Myocyte (in vitro differentiated cells): ENCODE measurements at places on chromosomes 7 and 10.

- no peak for DNase-seq
These were observed 99.6 kb upstream of the PAX2 start for GRCh38 chr10:100645613-100646392.

DNA sequence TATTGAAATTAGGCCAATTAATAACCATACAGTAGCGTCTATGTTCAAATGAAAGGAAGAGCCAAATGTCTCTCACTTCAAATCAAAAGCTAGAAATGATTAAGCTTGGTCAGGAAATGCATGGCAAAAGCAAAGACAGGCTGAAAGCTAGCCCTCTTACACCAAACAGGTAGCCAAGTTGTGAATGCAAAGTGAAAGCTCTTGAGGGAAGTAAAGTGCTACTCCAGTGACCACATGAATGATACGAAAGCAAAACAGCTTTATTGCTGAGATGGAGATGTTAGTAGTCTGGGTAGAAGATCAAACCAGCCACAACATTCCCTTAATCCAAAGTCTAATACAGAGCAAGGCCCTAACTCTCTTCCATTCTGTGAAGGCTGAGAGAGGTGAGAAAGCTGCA, 123.8 kb downstream of the TEX36 start:
- no peak for DNase-seq

GRCh38 chr7:46432708-46433107, 511.6 kb upstream of the IGFBP3 start:
- DNase-seq: no peak

GRCh38 chr10:113216102-113216501, 266.1 kb downstream of the TCF7L2 start:
- no peak for DNase-seq

DNA sequence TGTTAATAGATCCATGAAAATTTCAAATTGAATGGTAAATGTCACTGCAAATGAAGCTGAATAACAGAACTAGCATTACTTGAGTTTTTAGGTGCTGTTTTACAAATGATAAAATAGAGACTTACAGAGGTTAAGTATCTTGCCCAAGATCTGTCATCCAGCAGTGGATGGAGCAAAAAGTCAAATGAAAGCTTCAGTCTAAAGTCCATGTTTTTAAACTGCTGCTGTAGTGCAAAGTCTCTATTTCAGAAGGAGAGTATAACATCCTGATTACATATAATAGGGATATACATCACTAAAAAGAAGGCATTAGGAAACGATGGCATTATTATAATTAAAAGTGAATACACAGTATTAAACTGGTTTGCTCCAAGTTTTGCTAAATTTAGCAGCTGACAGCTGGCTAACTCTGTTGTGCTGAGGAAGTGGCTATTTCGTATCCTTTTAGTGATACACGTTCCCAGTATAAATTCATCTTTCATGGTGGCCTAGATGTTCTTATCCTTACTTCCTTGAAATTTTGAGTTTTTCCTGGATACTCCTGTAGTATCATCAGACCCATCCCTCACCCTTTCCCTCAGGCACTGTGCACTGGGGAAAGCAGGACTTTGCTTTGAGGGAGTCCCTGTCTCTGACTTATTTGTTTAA, 603.2 kb downstream of the MAGI2 start:
- DNase-seq: peak; percentile 63

DNA sequence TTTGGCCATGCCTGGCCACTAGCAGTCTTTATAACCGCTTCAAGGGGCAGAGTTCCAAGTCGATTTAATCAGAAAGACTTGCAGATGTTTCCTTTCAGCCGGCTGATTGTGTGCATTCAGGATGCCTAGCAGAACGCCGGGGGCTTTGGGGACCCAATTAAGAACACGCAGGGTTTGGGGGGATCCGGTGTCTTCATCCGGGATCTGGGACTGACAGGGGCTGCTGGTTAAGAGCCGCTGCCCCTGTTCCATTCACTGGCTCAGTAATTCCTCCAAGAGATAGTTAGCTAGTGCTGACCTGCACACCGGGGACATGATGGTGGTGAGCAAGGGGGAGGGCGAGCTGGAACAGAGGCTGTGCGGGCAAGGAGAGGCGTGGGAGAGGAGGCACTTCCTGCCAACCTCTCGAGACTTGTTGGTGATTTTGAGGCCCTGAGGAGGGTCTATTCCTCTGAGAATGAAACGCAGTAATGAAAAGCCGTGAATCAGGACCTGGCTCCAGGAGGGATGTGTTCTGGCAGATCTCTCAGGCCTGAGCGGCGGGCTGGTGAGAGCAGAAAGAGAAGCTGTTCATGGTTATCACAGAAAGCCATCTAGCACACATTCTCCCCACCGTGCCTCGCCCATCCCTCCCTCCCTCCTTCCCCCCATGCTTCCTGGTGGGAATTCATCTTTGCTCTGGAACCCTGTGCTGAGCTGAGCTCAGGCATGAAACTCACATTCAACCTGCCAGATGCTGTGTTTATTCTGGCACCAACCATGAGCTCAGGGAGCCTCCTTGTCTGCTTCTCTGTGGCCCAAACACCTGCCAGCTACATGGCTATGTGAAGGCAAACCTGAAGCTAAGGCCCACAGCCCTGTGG, 152.0 kb downstream of the CCDC3 start:
- no peak for DNase-seq

DNA sequence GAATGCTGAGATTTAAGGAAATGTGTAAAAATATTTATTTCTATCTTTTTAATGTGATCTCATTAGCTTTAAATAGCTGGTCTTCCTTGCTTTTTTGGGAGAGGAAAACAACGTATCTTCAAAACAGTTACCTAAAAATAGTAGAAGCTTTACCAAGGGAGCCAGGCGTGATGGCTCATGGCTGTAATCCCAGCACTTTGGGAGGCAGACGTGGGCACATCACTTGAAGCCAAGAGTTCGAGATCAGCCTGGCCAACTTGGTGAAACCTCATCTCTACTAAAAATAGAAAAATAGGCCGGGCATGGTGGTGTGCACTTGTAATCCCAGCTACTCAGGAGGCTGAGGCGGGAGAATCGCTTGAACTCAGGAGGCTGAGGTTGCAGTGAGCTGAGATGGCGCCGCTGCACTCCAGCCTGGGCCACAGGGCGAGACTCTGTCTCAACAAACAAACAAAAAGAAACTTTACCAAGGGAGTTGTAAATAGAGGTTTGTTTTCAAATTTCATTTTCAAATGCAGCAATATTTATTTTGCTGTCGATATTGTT, 48.4 kb upstream of the ITGB1 start:
- DNase-seq: peak; percentile 57

DNA sequence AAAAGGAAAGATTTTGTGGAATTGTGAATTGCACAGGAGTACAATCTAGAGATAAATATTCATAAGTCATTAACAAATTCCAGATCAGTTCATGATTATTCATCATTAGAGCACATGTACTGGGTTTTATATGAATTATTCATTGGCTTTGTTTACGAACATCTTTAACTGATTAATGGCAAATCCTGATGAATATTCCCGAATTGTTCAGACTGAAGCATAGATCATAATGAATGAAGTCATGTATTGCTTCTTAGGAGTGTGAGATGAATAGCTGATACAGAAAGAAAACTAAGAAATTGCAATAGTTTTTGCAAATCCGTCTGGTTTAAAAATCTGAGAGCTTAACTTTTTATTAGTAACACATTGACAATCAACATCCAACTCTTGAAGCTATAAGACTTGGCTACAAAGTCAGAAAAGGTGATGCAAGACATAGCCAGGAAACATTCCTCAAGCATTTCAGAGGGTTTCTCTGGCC, 183.6 kb upstream of the DGKB start:
- no peak for DNase-seq

DNA sequence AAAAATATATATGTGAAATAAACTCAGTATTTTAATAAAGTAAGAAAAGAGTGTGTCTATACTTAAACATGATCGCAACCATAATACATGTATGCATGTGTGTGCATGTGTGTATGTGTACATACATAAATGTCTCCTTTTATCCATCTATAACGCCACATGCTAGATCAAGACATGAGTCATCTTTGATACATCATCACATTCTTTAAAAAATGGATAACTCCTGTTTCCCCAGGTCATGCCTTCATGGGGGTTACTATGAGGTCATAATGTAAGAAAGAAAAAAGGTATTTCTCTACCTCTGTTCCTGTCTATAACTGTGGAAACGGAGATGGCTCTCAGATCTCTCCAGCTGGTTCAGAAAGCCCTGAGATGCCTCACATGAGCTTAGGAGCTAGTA, 41.2 kb downstream of the LSMEM1 start:
- DNase-seq: no peak

DNA sequence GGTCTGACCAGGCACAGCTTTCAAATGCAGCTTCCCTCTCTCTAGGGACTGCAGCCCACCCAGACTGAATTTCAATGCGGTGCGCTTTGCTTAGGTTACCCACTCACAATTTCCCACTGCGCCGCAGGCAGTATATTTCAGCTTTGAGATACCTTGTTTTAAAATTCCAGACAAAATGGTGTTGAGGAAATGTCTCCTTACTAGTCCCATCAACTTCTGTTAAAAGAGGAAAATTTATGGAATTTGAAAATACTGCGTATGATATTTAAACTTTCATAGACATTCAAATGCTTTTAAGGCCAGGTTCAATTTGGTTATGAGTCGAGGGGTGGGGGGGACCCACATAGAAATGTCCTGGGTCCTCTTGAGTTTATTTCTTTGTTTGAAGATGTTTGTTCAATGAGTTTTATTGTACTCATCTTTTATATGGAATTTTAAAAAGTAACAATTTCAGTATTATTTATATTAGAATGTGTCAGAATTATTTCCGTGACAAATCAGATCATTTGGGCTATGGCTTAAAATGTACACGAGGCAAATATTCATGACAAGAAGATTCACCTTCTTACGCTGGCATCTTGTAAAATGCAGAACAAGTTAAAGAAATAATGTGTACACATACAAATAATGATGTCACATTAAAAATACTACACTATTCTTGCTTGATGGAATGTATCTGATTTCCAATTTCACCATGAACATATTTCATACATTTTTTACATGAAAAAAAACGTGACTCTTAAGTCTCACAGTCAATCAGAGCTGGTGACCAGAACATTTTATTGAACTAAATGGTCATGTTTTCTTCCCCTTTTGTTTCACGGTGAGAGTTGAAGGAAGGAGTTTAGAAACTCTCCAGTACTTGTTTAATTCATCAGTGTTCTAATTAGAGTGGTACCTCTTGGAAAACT, 1.3 kb downstream of the IKZF1 start:
- DNase-seq: no peak

DNA sequence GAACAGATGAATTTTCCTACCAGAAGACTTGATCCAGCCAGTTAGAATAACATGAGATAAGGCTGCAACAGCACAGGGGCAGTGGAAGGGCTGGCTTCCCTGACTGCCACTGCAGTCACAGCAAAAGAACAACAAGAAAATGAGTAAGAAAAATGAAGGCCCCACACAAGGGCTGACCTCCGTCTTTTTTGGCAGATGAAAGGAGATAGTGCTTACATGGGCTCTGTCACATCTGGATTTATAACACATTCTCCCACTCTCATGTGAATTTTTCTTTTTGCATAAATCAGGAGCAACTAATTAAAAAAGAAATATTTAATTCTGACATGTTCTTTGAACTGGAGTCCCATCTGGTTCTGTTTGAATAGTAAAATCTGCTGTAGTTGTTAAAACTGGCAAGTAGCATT, 99.6 kb downstream of the NRP1 start:
- no peak for DNase-seq

DNA sequence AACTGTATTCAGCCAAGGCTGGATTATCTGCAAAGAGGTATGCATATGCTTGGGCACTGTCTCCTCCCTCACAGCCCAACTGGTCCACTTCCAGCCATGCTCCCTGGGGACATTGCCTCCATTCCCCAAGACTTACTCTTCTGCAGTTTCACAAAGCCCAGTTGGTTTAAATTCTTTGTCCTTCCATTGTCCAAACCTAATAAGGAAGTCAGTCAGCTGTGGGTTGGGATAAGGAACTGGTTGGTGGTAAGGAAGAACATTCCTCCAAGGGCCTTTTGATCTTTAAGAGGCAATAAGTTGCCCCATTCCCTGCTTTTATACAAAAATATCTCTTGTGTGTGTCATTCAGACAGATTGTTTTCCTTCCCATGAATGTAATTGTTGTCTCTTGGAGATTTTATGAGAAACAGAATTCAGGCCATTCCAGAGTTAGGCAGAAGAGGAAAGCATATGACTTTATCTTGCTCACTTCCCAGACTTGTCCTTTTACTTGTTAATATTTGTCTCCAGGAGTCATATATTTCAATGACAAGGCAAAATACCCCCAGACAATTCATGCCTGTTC, 673.7 kb downstream of the SUGCT start:
- peak; percentile 98 for DNase-seq

- no peak for DNase-seq
These were observed 110.9 kb downstream of the COL13A1 start for GRCh38 chr10:69912589-69912988.

DNA sequence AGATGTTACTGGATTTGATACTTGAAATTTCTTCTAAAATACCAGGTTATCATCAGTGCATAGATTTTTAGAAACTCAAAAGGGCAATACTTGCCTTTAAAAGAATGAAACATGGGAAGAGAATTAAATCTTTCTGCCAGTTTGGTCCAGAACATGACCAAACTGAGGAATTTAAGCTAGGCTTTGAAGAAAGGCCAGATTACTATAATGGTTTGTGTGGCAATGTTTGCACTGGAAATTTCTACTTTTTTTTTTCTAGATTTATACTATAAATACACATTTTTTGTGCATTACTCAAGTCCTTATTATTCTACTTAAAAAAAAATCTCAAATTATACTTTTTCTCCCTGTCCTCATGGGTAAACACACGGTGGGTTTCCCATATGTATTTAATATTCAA, 9.2 kb downstream of the MKX start:
- no peak for DNase-seq

GRCh38 chr7:39504963-39505362, 61.2 kb upstream of the YAE1 start:
- DNase-seq: peak; percentile 77

DNA sequence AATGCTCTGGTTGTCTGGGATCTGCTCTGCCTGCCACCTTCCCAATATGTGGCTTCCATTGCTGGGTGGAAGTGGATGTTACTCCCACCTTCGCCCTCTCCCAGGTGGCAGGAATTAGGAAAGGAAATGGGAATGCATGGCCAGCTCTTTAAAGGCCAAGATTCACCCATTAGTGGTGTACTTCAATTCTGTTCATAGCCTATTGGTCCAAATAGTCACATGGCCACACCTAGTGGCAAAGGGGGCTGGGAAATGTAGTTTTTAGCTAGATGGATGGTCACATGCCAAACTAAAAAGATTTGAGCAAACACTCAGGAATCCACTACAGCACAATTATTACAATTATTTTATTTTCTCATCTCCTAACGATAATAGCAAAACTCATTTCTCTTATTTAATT, 135.1 kb downstream of the NPY start:
- no peak for DNase-seq

DNA sequence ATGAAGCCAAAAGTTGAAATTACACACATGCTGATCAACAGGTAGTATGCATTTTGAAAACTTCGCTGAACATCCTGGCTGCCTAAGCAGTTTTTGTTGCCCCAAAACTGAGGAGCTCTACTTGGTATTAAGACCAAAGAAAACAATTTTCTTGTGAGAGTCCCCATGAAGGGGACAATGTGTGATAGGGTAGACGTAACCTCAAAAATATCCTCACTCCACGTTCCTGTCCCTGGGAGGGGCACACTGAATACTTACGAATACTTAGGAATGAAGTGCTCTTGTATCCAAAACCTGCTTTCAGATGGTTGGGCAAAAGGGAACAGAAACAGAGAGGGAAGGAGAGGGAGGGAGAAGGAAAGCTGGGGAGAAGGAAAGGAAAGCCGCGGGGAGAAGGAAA, 24.7 kb downstream of the CCDC6 start:
- DNase-seq: no peak

GRCh38 chr7:74511345-74511744, 57.6 kb downstream of the GTF2IRD1 start:
- DNase-seq: peak; percentile 31

GRCh38 chr10:30728766-30729165, 99.2 kb upstream of the LYZL2 start:
- no peak for DNase-seq
